NCI-H774 (cell line): ENCODE measurements at places on chromosomes 6 and 20.

DNA sequence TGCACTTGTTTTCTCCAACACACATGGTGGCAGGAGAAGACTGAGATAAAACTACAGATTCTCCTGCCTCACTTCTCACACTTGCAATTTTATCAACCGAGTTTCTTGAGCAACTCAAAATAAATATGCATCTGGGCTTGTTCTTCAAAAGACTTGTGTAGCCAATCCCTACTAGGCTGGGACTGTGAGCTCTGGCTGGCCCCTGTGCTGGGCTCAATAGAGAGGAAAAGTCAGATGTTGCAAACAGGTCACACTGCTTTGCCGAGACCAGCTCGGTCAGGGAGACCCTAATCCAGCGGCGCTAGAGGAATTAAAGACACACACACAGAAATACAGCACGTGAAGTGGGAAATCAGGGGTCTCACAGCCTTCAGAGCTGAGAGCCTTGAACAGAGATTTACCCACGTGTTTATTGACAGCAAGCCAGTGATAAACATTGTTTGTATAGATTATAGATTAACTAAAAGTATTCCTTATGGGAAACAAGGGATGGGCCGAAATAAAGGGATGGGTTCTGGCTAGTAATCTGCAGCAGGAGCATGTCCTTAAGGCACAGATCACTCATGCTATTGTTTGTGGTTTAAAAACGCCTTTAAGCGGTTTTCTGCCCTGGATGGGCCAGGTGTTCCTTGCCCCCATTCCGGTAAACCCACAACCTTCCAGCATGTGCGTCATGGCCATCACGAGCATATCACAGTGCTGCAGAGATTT, 32.7 kb downstream of the FAM50B start:
- DNase-seq = no peak

DNA sequence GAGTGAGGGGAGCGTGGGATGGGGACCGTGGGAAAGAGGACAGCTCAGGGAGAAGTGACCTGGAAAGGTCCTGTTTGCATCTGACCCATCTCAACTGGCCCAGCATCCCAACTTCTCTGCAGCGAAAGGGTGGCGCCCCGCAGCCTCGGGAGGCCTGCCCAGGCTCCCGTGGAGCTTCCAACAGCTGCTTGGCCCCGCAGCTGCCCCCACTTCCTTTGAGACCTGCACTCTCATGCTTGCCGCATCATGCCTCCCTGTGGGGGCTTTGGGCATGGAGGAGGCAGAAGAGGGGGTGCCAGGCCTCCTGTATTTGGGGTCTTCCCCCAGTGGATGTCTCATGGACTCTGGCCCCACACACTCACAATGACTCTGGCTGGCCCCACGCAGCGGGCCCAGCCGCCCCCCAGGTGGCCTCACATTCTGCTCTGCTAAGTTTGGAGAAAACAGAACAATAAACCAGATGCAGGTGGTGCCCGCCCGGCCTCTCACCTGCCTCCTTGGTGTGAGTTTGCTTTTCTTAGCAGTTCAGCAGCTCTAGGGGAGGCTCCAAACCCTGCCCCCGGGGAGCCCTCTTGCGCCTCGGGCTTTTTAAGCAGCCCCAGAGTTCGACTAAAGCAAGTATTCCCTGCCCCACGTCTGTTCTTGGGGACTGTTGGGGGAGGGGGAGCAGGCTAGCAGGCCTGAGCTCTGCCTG, 40.7 kb downstream of the CPXM1 start:
- no peak for DNase-seq

- DNase-seq = no peak
Observed at GRCh38 chr6:132016396-132016795, 65.2 kb upstream of the CCN2 start.

GRCh38 chr6:36101691-36102090, 28.6 kb upstream of the MAPK13 start:
- no peak for DNase-seq

GRCh38 chr20:33337531-33338165, 54.6 kb downstream of the BPIFB1 start:
- no peak for DNase-seq

DNA sequence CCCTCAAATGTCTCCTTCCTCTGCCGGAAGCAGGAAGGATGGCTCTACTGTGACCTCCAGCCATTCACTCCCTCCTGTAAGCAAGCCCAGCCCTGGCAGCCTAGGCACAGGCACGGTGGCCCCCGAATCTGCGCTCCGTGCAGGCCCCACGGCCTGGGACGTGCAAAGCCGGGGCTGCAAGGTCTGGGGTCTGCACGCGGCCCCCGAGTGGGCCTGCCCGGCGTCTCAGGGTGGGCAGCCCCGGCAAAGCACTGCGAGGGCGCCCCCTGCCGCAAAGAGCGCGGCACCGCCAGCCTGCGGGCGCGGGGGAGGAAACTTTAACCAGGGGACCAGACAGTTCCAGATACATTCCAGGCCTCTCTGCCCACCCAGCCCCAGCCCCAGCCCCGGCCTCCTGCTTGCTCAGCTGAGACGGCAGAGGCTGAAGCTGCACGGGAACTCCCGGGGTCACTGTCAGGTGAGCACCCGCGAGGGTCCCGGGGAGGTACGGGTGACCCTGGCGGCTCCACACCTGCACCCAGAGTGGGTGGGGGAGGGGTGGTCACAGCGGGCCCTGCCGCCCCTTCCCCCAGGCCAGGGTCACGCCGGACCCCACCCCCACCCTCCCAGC, 98.8 kb downstream of the ASXL1 start:
- peak; percentile 22 for DNase-seq

GRCh38 chr6:21377356-21377755, 216.2 kb upstream of the SOX4 start:
- DNase-seq = no peak

- DNase-seq = no peak
Observed at GRCh38 chr6:41374618-41375590, 39.5 kb downstream of the NCR2 start.

- DNase-seq = no peak
Observed at GRCh38 chr20:20482453-20482852, 114.5 kb downstream of the INSM1 start.

GRCh38 chr6:20932284-20932683, 398.0 kb downstream of the CDKAL1 start:
- DNase-seq = no peak

DNA sequence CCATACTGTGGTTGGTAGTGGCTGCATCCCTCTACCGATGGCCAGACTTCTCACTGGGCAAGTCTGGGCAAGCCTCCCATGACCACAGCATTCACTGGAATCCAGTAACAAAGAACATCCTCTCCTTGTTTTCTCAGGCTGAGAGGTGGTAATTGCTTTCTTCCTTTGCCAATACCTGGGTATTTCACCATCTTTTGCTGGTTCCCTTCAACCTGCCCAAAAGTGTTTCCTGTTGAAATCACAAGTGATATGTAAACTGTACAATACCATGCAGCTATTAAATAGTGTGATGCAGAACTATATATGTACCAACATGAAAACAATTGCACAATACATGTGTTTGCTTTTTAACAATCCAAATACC, at the start of gene PTCHD4:
PTCHD4 (minus strand) TSS at position 55 of the 364 bp plus-strand sequence. CDS start 42,240 bp downstream, outside the sequence.
- peak; percentile 68 for DNase-seq

GRCh38 chr6:164035900-164036485, 621.5 kb downstream of the QKI start:
- DNase-seq = peak; percentile 32

- no peak for DNase-seq
Observed at GRCh38 chr6:39445667-39446066, 123.2 kb upstream of the KCNK16 start.

DNA sequence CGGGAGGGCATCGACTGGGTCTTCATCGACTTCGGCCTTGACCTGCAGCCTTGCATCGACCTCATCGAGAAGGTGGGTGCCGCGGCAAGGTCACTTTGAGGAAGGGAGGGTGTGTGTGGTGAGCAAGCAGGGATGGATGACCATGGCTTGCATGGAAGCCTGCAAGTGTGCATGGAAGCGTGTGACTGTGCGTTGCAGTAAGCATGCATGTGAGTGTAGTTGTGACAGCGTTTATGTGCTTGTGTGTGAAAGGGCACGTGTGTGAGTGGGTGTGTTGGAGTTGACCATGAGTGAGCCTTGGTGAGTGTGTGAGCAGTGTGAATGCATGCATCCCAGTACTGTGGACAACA, 32.5 kb downstream of the MYH7B start:
- no peak for DNase-seq

- no peak for DNase-seq
Observed at GRCh38 chr6:11251553-11252360, 19.3 kb upstream of the NEDD9 start.

GRCh38 chr6:23228439-23229024, 659.2 kb downstream of the HDGFL1 start:
- DNase-seq = no peak

- peak; percentile 81 for DNase-seq
Observed at GRCh38 chr20:20457392-20458126, 89.7 kb downstream of the INSM1 start.

- no peak for DNase-seq
Observed at GRCh38 chr20:50969435-50969834, 10.8 kb downstream of the MOCS3 start.

DNA sequence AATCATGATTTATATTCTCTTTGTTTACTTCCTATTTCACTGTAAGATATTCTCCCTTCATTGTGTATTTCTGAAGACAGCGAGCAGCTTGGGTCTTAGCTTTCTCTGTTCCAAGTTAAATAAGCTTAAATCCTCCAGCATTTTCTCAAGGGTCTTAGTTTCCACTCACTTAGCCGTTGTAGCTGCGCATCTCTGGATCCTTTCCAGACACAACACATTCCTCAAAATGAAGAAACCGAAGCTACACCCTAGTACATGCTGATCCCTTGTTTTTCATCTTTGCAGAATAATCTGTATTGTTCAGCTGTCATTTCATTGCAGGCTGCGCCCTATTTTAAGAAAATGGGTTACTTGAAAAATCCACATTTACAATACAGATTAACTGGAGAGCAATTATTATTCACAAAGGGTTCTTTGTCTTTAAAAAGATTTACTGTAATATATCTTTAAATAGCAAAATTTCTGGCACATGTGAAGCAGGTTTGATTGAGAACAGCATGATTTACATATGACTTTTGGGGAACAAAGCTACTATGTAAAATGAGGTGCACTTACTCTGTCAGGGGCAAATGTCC, 375.8 kb downstream of the QKI start:
- DNase-seq = no peak

- DNase-seq = no peak
Observed at GRCh38 chr6:168447700-168448099, 6.7 kb downstream of the SMOC2 start.

DNA sequence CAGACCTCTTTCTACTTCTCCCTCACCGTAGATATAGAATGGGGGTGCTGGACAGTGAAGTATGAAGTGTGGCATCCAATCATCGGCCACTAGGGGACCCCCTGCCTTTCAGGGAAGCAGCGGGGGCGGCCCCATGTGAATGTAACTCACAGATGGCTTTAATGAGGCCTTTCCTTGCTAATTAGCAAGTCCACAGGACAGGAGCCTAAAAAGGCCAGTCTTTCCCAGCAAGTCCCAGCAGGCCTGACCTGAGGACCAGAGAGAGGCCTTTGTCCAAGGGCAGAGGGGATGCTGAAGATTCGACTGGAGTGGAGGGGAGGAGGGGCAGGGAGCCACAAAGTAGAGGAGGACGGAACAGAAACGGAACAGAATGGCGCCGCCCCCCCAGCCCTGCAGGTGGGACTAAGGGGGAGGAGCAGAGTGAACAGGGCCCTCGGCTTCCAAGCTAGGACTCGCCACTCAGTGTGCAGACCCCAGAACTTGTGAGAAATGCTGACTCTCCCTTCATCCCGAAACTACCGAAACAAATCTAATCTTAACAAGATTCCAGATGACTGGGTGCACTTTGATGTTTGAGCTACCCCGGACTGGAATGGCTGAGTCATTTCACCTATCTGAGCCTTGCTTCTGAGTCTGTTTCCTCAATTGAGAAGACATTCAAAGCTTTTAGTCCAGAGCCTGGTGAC, 5.8 kb downstream of the C6orf132 start:
- DNase-seq = no peak

- DNase-seq = no peak
Observed at GRCh38 chr20:46913329-46914044, 18.8 kb downstream of the EYA2 start.

- DNase-seq = no peak
Observed at GRCh38 chr20:14701326-14701725, 363.9 kb upstream of the FLRT3 start.

GRCh38 chr6:169293196-169293595, 39.5 kb upstream of the THBS2 start:
- no peak for DNase-seq

DNA sequence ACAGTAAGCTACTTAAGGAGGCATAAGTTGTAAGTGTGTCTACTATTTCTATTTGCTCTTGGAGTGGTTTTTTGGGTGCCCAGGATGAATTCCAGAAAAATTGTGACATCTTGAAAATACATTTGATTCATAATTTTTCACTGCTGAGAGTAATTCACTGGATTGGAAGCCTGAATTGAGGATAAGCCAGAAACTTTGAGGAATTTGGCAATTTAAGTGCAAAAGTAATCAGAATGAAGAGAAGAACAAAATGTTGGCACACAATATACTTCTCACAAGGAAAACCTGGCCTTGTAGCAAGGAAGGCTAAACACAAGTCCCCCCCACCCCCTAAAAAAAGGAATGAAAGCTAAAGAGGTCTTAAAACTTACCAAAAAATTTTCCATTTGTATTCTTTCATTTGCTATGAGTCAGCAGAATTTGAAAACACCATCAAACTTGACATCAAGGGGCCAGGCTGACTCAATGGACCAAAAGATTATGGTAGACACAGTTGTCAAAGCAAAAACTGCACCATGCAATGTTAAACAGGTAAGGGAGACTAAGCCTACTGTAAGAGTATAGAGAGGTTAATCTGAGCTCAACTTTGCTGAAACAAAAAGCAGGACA, 840.0 kb downstream of the FRK start:
- DNase-seq = no peak

GRCh38 chr6:170257376-170257775, 33.5 kb downstream of the DLL1 start:
- peak; percentile 21 for DNase-seq

GRCh38 chr20:3749689-3750531, 17.4 kb downstream of the HSPA12B start:
- no peak for DNase-seq

- no peak for DNase-seq
Observed at GRCh38 chr6:3535776-3536435, 79.1 kb upstream of the SLC22A23 start.

GRCh38 chr20:64086801-64087200, 2.6 kb upstream of the LKAAEAR1 start:
- DNase-seq = no peak

- no peak for DNase-seq
Observed at GRCh38 chr6:17240803-17241500, 40.2 kb upstream of the RBM24 start.

GRCh38 chr6:168999392-168999791, 254.3 kb downstream of the THBS2 start:
- no peak for DNase-seq

DNA sequence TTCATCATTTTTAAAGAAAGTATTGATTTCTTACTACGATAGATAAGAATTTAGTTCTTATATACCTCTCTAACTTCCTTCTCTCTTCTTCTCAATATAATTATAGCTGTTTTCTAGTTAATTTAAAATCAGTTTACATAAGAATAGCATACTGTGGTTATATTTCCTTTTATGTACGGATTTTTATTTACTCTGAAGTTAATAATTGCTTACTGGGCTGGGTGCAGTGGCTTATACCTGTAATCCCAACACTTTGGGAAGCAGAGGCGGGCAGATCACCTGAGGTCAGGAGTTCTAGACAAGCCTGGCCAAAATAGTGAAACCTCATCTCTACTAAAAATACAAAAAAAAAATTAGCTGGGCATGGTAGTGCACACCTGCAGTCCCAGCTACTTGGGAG, 9.7 kb downstream of the ACSS2 start:
- no peak for DNase-seq

- no peak for DNase-seq
Observed at GRCh38 chr6:113524826-113525225, 332.3 kb upstream of the MARCKS start.
